ENCODE measurements at places on chromosomes 11 and 22. TPM values are rescaled to one million over a fixed set of nuclear protein-coding genes. Genes with fewer than 3 reads are reported as not detected.

GRCh38 chr11:70243912-70244652 is 26.4 kb upstream of the PPFIA1 start:
- DNase-seq, result no peak
- H3K27ac ChIP-seq, result no peak overlapping the region

The MSANTD2 gene
- 21.5 TPM for total RNA-seq

DNA sequence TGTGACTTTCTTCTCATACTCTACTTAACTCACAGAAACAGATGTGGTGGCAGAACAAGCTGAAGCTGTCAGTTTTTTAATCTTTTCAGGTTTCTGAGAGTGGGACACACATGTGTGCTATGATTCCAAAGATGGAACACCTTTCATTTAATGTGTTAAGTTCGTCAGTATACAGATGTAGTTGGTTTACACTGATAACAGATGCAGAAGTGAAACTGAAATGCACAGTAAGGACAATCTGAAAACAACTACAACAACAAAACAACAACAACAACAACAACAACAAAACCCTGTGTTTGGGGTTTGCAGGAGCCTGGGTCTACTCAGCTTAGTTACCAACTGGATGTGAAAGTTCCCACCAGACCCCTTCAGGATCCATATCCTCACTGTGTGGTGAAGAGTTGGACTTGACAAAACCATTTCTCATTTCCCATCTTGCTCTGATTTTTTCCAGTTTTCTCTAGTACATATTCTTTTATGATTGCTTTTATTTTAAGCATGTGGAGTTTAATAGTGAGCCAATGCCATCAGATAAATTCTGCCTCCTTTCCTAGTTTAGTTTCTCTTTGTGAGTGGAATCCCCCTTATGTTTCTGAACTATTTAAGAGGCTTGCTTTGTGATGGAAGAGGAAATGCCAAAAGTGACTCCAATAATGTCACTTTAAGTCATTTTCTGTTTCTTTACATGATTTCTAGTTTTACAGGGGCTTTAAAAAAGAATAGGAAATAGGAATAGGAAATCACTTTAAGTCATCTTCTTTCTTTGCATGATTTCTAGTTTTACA is 47.8 kb downstream of the ARHGAP42 start:
- no peaks in the 10 kb centered on the region for H3K36me3 ChIP-seq
- H3K27me3 ChIP-seq, result no peaks in the 10 kb centered on the region
- peaks cover 2% of the 10 kb centered on the region for H3K4me1 ChIP-seq
- no peak overlapping the region for H3K4me3 ChIP-seq
- DNase-seq, result no peak

The OR51A4 gene
- not detected for total RNA-seq

The CD3E gene
- 2.3 TPM for total RNA-seq

The DYNC2H1 gene
- 13.6 TPM for total RNA-seq

DNA sequence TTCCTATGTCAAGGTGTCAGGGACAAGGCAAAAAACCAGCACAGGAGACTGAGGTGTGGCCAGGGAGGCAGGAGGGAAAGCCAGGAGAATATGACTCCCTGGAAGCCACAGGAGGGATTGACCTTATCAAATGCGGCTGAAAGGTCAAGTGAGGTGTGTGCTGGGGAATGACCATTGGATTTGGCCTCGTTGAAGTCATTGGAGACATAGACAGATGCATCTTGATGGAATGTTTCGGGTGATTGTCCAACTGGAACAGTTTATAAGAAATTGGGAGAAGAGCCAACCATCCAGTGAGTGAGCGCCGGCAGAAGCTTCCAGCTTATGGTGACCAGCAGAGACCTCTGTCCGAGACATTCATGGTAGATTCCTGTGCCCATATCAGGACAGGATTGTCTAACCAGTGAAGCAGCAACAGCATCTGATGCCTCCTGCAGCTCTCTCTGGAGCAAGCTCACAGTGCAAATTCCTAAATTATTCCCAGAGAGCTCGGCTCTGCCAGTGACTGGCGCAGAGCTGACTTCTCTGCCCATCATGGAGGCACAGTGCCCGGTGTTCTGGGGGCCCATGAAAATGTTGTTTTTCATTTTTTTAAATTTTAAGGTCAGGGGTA is 95.4 kb downstream of the MYO18B start:
- no peaks in the 10 kb centered on the region for H3K4me1 ChIP-seq
- no peak overlapping the region for H3K27ac ChIP-seq
- no peaks in the 10 kb centered on the region for H3K27me3 ChIP-seq
- H3K36me3 ChIP-seq, result peaks cover 17% of the 10 kb centered on the region
- H3K4me3 ChIP-seq, result no peak overlapping the region

- H3K4me3 ChIP-seq, result no peak overlapping the region
- no peak for DNase-seq
- H3K4me1 ChIP-seq, result no peaks in the 10 kb centered on the region
- H3K27me3 ChIP-seq, result no peaks in the 10 kb centered on the region
- no peaks in the 10 kb centered on the region for H3K36me3 ChIP-seq
Measured at GRCh38 chr11:115874843-115875242, 370.6 kb upstream of the CADM1 start.

DNA sequence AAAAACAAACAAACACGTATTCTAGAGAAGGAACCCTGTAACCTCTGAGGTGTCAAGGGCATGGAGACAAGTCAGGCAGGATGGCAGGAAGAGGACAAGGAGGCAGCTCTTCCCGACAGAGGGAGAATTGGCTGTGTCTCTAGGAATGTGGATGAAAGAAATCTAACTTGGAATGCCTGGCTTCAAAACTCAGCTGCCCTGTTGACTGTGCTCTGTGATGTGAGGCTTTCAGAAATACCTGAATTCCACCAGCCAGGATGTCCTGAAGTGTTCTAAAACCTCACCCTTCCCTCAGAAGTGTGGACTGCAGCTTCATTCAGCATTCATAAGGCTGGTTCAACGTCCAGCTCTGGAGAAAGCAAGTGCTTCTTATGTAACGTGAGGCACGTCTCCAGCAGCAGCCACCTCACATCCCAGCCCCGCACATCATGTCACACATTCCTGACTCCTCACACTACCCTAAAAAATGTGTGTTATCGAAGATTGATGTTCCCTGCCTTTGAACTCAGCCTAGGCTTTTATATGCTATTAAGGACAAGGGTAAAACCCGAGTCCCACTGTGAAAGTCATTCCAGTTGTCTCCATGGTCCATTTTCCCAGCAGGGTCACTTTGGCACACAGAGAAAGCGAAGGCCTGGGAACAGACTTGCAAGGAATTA is 398.9 kb downstream of the ETS1 start:
- H3K27me3 ChIP-seq, result no peaks in the 10 kb centered on the region
- H3K27ac ChIP-seq, result no peak overlapping the region
- DNase-seq, result no peak
- no peak overlapping the region for H3K4me3 ChIP-seq
- no peaks in the 10 kb centered on the region for H3K4me1 ChIP-seq

The ESAM gene
- total RNA-seq, result 182 TPM

DNA sequence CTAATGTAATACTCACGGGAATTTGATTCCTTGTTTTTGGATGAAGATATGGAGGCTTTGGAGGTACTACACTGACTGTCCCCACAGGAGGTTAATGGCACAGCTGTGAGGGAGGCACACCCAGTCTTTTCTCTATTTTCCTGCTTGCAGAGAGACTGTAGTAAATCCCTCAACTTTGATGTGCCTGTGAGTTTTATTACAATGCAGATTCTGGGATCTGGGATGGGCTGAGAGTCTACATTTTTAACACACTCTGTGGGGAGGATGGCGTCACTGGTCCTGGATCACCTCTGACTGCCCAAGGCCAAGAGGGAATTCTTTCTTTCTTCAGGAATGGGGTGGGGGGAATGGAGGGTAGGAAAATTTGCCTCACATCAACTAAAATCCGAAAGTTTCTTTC is 80.2 kb upstream of the NTM start:
- no peak overlapping the region for H3K27ac ChIP-seq
- H3K4me1 ChIP-seq, result no peaks in the 10 kb centered on the region
- no peaks in the 10 kb centered on the region for H3K27me3 ChIP-seq
- no peaks in the 10 kb centered on the region for H3K36me3 ChIP-seq
- no peak for DNase-seq

DNA sequence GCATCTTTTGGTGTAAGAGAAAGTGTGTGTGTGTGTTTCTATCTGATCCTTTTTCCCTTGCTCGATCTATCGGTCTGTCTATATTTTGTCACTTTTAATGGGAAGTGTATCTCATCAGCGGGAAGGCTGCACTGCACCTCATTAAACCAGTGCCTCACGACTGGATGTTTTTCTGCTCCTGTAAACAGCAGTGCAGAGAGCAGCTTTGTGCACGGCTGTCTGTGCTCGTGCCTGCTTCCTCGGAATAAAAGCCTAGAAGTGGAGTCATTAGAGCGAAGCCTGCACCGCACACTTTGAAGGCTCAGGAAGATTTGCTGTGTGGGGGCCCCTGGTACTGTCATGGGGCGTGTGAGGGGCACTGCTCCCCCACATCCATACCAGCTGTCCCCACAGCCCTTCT is 27.0 kb upstream of the PARVG start:
- no peak overlapping the region for H3K27ac ChIP-seq
- no peaks in the 10 kb centered on the region for H3K4me1 ChIP-seq
- H3K27me3 ChIP-seq, result no peaks in the 10 kb centered on the region
- DNase-seq, result peak; percentile 48

DNA sequence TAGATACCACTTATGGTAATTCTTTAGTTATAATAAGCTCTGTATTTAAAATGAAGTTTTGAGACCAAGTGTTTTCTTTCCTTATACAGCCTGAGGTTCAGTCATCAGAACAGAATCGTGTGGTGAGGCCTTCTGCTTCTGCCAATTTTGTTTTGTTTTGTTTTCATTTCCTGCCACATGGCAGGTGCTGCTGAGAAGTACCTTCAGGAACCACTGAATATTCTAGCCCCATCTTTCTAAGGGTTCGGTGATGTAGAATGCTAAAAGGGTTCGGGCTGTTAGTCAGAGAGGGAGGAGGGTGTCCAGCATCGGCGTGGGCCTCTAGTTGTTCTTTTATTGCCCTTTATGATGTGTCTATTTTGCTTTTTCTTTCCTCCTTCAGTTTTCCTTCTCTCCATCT is 25.8 kb downstream of the TNRC6B start:
- peaks cover 4% of the 10 kb centered on the region for H3K4me1 ChIP-seq
- H3K4me3 ChIP-seq, result no peak overlapping the region
- DNase-seq, result no peak
- H3K27me3 ChIP-seq, result no peaks in the 10 kb centered on the region
- H3K27ac ChIP-seq, result peak overlapping the region; percentile 83

GRCh38 chr22:28658448-28658847 is 21.2 kb downstream of the TTC28 start:
- H3K4me1 ChIP-seq, result no peaks in the 10 kb centered on the region
- H3K27ac ChIP-seq, result no peak overlapping the region
- H3K4me3 ChIP-seq, result no peak overlapping the region

DNA sequence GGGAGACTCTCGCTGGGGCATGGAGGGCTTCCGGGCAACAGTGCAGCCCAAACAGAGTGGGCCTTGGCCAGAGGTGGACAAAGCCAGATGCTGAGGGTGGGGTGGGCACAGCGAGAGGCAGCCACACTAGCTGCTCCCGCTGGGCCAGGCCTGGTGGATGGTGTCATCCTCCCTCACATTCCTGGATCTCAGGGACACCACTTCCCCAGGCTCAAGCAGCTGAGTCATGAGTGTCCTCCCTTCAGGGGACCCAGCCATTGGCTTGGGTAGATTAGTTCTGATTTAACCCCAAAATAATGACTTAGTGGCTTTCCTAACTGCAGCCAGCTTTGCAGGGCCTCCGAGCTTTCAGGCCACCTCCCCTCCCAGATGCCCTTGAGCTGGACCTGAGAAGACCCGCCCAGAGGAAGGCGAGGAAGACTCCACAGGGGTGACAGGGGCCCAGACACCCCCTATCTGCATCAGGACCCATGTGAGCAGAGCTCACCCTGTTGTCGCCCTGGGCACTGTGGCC is 25.9 kb upstream of the WNT7B start:
- peak; percentile 74 for DNase-seq
- H3K4me3 ChIP-seq, result no peak overlapping the region

DNA sequence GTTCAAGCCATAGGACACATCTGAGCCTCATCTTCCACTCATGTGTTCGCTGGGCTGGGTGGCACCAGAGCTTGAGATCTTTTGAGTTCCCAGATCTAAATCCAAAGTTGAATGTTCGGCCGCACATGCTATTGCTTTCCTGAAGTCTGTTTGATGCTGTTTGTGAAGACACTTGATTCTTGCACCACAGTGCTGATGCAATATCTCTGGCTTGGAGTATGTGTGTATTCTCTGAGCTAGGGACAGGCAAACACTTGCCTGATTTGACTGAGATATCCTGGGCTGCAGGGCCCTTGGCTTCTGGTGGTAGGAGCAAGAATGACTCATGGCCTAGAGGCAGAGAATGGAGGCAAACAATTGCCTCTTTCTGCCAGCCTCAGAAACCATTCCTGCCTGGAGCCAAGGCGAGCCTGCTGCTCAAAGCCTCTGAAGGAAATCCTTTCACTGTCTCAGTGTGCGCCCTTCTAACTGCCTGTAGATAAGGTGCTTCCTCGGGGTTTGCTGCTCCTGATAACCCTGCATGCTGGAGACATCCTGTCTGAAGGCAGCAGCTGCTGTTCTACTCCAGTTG is 73.0 kb downstream of the CYB5R2 start:
- peak; percentile 62 for DNase-seq
- no peaks in the 10 kb centered on the region for H3K27me3 ChIP-seq
- H3K4me3 ChIP-seq, result no peak overlapping the region
- no peaks in the 10 kb centered on the region for H3K36me3 ChIP-seq
- H3K4me1 ChIP-seq, result no peaks in the 10 kb centered on the region

The ARVCF gene
- total RNA-seq, result 59.7 TPM

The SLC22A12 gene
- total RNA-seq, result not detected

- H3K27me3 ChIP-seq, result no peaks in the 10 kb centered on the region
- H3K27ac ChIP-seq, result no peak overlapping the region
- H3K4me1 ChIP-seq, result no peaks in the 10 kb centered on the region
- DNase-seq, result no peak
- no peak overlapping the region for H3K4me3 ChIP-seq
- H3K36me3 ChIP-seq, result no peaks in the 10 kb centered on the region
Measured at GRCh38 chr11:112734207-112734606, 227.0 kb upstream of the NCAM1 start.

The OR10G8 gene
- not detected for total RNA-seq

- H3K4me1 ChIP-seq, result no peaks in the 10 kb centered on the region
- no peak overlapping the region for H3K27ac ChIP-seq
- no peak overlapping the region for H3K4me3 ChIP-seq
- DNase-seq, result no peak
Measured at GRCh38 chr11:63641727-63642126, 27.5 kb upstream of the PLAAT3 start.

DNA sequence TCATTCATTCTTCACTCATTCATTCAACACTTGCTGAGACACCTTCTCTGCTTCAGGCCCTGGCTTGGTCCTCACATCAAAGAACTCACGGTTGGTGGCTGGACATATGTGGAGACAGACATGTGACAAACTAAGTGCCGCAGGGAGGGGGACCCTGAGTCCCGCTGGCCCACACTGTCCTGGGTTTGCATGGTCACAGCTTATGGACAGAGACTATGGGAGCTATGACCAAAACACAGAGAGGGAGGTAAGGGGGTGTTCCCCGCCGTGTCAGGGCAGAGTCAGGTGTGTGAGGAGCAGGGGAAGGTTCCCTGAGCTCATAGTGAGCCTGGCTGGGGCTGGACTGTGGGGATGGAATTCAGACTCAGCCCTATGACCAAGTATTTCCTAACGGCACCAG is 123.1 kb downstream of the MPPED1 start:
- H3K4me3 ChIP-seq, result no peak overlapping the region
- no peak overlapping the region for H3K27ac ChIP-seq
- no peaks in the 10 kb centered on the region for H3K27me3 ChIP-seq
- no peaks in the 10 kb centered on the region for H3K4me1 ChIP-seq

GRCh38 chr22:35425546-35425945 is 25.6 kb downstream of the MCM5 start:
- no peak for DNase-seq
- H3K36me3 ChIP-seq, result peaks cover 6% of the 10 kb centered on the region
- no peaks in the 10 kb centered on the region for H3K27me3 ChIP-seq

The NRXN2 gene
- total RNA-seq, result 21.6 TPM

- H3K4me1 ChIP-seq, result no peaks in the 10 kb centered on the region
- H3K27me3 ChIP-seq, result no peaks in the 10 kb centered on the region
- DNase-seq, result peak; percentile 44
- no peak overlapping the region for H3K27ac ChIP-seq
- H3K36me3 ChIP-seq, result peaks cover 6% of the 10 kb centered on the region
Measured at GRCh38 chr22:47175151-47176025, 412.9 kb downstream of the TBC1D22A start.
